Activated T-helper 1 cell treated with anti-CD3 and anti-CD28 coated beads, Interleukin-2, amount 50 U/mL, for 16 hours (primary cell): ENCODE measurements at places on chromosomes 6 and 20.
A peak's percentile ranks its signal among the peaks of the same experiment; 100 is the strongest.

DNA sequence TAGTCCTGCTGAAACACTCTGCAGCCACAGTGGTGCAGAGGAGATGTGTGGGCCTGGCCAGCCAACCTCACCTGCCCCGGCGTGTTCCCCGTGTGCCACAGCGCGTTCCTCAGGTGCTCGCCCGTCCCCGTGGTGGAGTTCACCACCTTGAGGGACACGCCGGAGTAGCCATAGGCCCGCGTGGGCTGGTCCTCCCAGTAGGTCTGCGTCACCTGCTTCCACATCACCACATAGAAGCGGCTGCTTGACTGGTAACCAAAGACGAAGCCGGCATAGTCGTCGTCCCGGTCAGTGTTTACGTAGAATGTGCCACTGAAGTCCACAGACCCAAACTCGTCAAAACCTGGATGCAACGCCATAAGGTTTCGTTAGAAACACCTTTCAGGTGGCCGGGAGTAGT, 31.5 kb downstream of the THBS2 start:
- no peak for DNase-seq

DNA sequence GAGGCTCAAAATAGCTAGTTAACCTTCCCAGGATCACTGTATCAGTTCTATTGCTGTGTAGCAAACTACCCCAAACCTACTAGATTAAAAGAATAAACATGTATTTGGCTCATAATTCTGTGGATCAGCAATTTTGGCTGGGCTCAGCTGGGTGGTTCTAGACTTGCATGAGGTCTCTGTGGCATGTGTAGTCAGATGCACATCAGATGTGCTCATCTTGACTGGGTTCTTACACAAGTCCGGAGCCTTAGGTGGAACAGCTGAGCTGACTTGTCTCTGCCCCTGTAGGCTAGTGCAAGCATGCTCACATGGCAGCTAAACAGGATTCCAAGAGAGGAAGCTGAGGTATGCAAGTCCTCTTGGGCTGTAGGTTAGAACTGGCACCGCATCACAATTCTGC, 173.2 kb upstream of the PRND start:
- DNase-seq: no peak

GRCh38 chr20:39318911-39319310, 356.8 kb downstream of the DHX35 start:
- DNase-seq: no peak

- no peak for DNase-seq
These were observed 59.7 kb downstream of the BANF2 start for GRCh38 chr20:17759449-17759848.

GRCh38 chr6:137261361-137261760, 42.2 kb upstream of the IFNGR1 start:
- DNase-seq: no peak

DNA sequence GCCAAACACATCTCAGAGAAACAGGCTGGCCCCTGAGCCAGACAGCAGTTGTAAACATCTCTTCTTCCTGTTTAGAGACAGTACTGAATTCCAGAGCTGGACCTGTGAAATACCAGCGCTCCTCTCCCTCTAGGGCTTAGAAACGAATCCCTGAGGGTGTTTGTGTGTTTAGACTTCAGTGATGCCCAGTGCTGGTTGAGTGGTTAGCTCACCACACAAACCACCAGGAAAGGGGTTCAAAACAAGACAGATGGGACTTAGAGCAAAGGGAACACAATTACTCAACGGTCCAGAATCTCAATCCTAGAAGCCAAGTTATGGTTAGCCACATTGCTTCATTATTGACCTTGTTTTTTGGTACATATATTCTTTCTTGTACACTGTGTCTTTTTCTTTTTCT, 108.7 kb upstream of the TMEM170B start:
- DNase-seq: no peak

- no peak for DNase-seq
These were observed 242.8 kb downstream of the GJA1 start for GRCh38 chr6:121678245-121678644.

GRCh38 chr6:83594941-83595340, 82.6 kb downstream of the PRSS35 start:
- DNase-seq: no peak

- DNase-seq: no peak
These were observed 57.2 kb upstream of the IRAK1BP1 start for GRCh38 chr6:78810146-78810545.

- no peak for DNase-seq
These were observed 58.9 kb downstream of the IPCEF1 start for GRCh38 chr6:154297721-154298120.

- no peak for DNase-seq
These were observed 233.9 kb upstream of the SYNDIG1 start for GRCh38 chr20:24235296-24236175.

DNA sequence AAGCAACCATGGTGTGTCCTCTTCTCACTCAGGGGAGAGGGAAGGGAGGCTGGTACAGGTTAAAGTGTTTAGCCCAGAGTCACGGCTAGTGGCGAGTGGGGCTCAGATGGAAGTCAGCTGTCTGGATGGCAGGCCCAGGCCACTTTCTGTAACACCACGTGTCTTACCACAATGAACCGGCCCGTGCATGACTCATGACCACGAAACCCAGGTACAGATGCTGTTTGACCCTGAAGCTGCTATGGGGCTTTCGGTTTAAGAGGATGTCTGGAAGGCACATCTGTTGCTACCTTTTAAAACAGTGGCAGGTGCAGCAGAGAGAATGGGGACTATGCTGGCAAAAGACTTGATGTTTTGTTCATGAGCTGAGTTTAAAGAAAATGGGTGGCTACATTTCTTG, 36.5 kb upstream of the MPC1 start:
- DNase-seq: peak; percentile 35

DNA sequence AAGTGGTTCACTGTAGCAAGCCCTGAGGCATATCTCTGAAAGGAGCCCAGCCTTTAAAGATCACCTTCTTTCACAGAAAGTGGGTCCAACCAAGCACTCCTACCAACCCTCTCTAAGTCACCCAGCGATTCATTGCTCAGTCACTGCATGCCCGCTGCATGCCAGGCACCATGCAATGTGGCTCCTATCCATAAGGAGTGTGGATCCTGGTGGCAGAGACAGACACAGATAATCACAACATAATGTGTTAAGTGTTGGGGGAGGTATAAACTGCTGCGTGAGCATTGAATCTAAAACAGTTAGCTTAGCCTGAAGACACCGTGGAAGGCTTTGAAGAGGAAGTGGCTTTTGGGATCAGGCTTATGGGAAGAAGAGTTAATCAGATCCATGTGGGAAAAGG, 659.5 kb downstream of the PTPRT start:
- DNase-seq: no peak

DNA sequence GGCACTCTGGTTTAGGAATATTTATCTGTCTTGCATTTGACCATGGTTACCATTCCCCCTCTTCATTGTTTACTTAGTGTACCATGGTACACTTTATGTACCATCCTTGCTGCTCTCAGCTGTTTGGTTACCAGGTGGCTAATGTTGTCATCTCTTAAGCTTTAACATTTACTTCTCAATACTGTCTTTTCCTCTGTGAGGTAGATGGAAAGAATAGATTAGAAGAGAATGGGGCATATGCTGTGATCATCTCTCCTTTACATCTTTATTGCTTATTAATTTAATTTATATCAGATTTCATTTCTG, 109.2 kb downstream of the NCOA3 start:
- DNase-seq: no peak
